Smooth muscle cell of the coronary artery (primary cell): ENCODE measurements at places on chromosomes 5 and 9. TPM values are rescaled to one million over a fixed set of nuclear protein-coding genes. Genes with fewer than 3 reads are reported as not detected.

Gene GRIA1
- 2.1 TPM in 1 of 2 replicates, not detected in the other for total RNA-seq

Gene RNF183
- not detected in 2 replicates for total RNA-seq

Gene STK32A
- total RNA-seq = 0.82 and 2.0 TPM in 2 replicates

Gene ARID3C
- total RNA-seq = 0.08 TPM in 1 of 2 replicates, not detected in the other

Gene ANKRD34B
- total RNA-seq = not detected in 2 replicates

Gene MTX3
- total RNA-seq = 7.2 and 8.4 TPM in 2 replicates

Gene ACSL6
- total RNA-seq = 0.12 TPM in 1 of 2 replicates, not detected in the other

Gene HSD17B3
- total RNA-seq = not detected in 2 replicates

Gene TRIP13
- 1.1 and 10.8 TPM in 2 replicates for total RNA-seq

Gene CDC20B
- total RNA-seq = 0.08 TPM in 1 of 2 replicates, not detected in the other

Gene MEIKIN
- not detected in 2 replicates for total RNA-seq
